Vagina (tissue), 2 donors: ENCODE measurements at places on chromosomes 3 and 15.

DNA sequence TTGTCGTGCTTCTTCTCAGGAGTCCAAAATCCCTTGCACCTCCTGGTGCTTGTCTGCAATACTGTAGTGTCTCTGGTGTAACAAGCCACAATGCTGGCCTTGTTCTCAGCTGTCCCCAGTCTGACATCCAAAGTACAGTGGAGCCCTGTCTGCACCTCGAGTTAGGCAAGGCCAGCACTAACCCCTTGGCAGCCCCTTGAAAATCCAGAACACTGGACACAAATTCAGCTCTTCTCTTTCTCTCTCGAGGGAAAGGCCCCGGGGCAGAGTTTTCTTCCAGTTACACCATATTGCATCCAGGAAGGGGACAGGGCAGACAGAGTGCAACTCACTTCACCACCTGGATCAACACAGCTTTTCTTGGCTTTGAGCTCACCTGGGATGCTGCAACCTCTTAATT lies 91.3 kb upstream of the ATP10A start:
- DNase-seq: no peak

- DNase-seq: no peak
These were observed 95.7 kb downstream of the KCNMB2 start for GRCh38 chr3:178631950-178632349.

- no peak for DNase-seq
These were observed 78.6 kb downstream of the ABHD5 start for GRCh38 chr3:43769097-43769884.

GRCh38 chr3:7790141-7790540 lies 711.5 kb upstream of the LMCD1 start:
- DNase-seq: no peak

DNA sequence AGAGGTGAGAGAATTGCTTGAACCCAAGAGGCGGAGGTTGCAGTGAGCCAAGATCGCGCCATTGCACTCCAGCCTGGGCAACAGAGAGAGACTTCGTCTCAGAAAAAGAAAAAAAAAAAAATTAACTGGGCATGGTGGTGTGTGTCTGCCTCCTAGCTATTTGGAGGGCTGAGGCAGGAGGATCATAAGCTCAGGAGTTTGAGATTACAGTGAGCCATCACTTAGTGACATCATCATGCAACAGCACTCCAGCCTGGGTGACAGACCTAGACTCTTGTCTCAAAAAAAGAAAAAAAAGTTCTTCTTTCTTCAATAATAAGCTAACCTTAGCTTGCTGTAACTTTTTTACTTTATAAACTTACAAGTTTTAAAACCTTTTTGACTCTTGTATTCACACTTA lies 99.8 kb downstream of the SLMAP start:
- DNase-seq: no peak

GRCh38 chr15:34753236-34753894 lies 1.4 kb downstream of the GJD2 start:
- DNase-seq: no peak

DNA sequence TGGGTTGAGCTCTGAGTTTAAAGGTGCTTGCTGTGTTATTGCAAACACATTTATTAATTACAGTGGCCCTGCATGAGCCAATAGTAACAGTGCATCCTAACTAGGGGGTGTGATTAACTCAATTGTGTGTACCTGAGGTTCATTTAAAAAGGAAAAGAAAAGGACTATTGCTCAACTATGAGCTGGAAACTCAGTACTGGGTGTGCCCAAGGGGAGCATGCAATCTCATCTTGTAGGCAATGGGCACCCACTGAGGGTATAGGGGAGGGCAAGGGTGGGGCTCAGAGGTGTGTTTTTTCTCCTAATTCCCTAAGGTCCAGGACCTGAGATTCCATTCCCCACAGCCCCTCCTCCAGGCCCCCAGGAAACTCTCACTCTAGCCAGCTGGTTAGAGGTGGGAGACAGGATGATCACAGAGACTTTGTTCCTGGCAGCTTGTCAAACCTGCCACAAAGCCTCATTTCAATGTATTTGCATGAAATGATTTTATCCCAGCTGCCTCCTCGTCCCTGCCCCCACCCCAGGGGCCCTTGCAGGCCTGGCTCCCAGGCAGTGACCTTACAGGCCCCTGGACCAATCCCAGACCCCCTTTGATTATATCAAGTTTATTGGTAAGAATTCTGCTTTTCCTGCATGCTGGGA lies 220.7 kb downstream of the TBC1D2B start:
- DNase-seq: no peak

DNA sequence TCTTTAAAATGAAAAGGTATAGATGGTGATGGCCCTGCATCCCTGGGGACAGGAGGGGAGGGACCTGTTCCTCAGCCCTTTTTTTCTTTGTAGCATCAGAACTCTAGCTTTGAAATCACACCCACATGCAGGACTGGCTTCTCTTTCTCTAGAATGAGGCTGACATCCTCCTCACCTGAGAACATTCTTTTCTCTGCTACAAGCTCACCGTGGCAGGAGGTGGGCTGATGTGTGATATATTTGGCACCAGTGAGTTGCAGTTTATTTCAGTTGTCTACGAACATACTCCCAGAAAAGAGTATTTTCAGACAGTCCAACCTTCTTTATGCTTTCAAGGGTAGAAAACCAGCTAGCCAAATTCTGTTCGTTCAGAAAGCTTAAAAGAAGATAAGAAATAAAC lies 43.6 kb upstream of the RARB start:
- DNase-seq: no peak

DNA sequence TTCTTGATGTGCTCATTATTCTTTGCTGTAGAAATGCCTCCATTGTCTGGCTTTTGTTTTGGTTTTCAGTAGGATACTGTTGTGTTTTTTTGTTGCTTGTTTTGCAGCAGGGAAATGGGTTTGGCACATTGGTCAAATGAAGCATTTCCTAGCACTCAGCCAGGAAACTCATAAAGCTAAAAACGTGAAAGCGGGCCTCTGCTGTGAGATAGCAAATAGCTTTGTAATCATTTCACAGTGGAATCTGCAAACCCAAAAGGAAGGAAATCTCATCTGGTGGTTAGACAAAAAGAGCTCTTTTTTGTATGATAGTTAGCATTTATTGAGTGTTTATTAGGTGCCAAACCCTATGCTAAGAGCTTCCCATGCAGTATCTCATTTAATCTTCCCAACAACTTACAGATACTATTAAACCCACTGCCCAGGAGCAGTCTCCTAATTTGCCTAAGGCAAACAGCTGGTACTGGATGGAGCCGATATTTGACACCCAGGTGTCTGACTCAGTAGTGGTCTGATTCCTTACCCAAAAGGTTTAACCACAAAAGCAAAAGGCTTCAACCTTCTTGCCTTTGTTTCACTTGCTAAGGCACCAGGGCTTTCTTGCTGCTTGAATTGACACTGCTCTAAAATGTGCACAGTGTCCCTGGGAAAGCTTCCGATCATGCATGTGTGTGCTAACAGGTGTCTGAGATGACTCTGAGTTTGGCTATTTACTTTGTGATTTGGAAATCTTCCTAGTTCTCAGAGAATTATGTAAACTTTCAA lies 527.9 kb upstream of the MDFIC2 start:
- no peak for DNase-seq

DNA sequence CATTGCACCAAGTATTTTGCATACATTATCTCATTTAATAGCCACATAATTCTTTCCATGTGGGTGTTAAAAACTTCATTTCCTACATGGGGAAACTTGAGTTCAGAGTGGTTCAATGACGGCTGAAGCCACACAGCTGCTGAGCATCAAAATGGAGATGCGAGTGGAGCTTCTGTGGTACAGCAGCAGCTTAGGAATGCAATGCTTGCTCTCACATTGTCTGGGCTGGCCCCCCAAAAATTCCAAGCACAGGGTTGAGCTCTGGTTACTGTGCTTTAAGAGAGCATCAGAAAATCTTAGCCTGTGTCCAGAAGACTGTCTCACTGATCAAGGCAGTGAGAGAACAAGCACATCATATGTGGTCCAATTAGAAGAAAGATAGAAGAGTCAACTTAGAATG lies 57.4 kb upstream of the GADL1 start:
- no peak for DNase-seq

GRCh38 chr15:55893852-55894251 lies 99.6 kb downstream of the NEDD4 start:
- no peak for DNase-seq

GRCh38 chr3:126381966-126382365 lies 12.7 kb upstream of the CFAP100 start:
- no peak for DNase-seq

GRCh38 chr15:94580211-94580885 lies 349.0 kb downstream of the MCTP2 start:
- DNase-seq: no peak

- no peak for DNase-seq
These were observed 75.7 kb downstream of the P3H2 start for GRCh38 chr3:190044974-190045373.

DNA sequence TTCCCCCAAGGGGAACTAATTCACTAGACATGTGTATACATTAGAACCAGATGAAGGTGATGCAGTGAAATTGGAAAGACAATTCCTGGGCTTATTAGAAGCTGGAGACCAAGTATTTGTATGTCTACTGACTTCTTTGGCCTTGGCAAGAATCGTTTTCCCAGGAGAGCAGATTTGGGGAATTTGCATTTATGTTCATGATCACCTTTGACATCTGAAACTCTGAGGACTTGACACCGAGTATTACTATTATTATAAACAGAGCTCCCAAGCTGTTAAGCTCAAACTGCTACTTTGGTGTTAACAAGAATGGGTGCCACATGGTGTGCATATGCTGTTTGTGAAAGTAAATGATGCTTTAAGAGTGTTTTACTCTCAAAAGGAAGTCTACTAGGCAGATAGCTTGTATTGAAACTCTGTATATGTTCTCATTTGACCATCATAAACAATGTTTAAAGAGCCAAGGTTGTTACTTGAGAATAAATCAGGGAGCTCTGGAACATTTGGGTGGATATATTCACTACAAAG lies 519.8 kb upstream of the GOLIM4 start:
- DNase-seq: no peak

GRCh38 chr15:35519541-35520149 lies 26.3 kb downstream of the DPH6 start:
- DNase-seq: no peak

GRCh38 chr3:119589102-119589773 lies 8.4 kb upstream of the PLA1A start:
- no peak for DNase-seq

DNA sequence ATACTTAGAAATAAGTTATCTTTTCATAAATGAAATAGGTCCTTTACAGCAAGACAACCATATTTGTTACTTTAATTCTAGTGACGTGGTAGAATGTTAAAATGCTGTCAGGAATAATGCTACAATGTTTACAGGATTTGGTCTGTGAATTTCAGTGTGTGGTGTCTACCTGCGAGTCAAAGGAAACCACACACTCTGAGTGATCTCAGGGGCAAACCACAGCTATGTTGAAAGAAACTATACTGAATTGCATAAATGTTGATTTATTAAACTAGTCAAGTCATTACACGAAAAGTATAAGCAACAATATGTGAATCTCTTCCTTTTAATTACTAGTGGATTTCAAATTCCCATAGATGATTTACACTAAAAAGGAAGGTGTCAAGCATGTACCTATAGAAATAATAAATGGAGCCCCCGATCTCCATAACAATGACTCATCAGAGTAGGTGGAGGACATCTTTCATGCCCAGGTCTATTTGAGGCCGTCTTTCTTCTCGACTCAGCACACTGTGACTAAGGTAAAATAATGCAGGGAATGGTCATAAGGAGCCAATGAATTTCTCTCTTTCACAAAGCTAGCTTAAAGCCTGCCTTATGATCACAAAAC lies 463.0 kb downstream of the ERC2 start:
- DNase-seq: no peak

DNA sequence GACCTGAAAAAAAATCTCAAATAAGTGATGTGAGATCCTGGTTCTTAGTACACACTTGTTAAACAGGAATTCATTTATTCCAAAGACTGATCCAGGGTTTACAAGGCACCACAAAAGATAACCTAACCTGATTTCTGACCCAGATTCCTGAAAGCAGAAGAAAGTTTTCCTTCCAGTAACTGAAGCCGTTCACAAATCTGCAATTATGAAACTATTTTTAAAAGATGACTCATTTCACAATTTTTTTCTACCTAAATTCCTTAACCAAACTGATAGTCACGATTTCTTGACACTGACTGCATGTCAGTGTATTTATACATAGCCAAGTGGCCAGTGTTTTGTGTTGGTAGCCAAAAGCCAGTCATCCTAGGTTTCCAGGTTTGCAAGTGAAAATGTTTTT lies 17.1 kb downstream of the SLC9A9 start:
- DNase-seq: no peak

GRCh38 chr3:58874795-58875194 lies 175.0 kb downstream of the CFAP20DC start:
- DNase-seq: no peak

- no peak for DNase-seq
These were observed 653 bp upstream of the WDR6 start for GRCh38 chr3:49006408-49007067.

DNA sequence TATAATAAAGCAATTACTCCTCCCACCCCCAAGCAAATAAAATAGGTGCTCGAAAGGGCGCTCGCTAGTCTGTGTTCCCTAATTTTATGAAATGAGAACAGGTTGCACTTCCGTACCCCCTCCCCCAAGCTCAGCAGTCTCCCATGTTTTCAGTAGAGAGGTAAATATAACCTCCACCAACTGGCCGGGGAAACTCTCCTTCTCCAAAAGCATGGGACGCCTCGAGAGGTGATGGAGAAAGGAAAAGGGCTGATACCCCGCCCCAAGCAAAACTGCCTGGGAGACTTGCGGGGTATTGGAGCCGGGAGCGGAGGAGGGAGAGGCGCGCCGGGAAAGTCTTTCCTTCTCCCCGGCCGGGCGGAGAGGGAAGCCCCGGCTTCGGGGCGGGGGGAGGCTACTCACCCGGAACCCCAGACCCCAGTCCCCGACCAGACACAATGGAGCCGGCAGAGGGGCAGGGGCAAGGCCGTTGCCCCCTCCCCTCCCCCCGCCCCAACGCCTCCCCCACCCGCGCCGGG lies 605 bp downstream of the DCUN1D1 start:
- DNase-seq: no peak

- DNase-seq: no peak
These were observed 984 bp upstream of the RPP25 start for GRCh38 chr15:74957476-74958035.

- no peak for DNase-seq
These were observed 301.8 kb upstream of the PDZRN3 start for GRCh38 chr3:73926360-73927202.

GRCh38 chr3:127112796-127113570 lies 79.9 kb upstream of the PRR23E start:
- DNase-seq: no peak

- no peak for DNase-seq
These were observed 136.0 kb upstream of the CFAP20DC start for GRCh38 chr3:59185591-59186369.
